ENCODE measurements at places on chromosomes 6 and 20. TPM values are rescaled to one million over a fixed set of nuclear protein-coding genes. Genes with fewer than 3 reads are reported as not detected.

DNA sequence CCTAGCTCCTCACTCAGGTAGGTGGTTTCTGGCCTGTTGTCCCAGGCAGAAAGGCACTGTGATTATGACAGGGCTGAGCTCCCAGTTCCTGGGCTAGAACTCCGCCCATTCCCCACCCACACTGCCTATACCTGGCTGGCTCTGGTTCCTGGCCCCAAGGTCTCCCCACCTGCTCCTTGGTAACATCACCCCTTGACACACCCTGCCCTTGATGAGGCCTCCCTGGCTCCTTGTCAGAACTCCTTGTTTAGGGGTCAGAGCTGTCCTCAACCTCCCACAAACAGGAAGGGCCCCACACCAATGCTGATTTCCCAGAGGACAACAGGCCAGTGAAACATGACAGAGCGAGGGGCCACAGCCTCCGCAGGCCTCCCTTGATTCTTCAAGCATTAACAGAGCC, 15.5 kb upstream of the MYMX start:
- DNase-seq, result no peak

DNA sequence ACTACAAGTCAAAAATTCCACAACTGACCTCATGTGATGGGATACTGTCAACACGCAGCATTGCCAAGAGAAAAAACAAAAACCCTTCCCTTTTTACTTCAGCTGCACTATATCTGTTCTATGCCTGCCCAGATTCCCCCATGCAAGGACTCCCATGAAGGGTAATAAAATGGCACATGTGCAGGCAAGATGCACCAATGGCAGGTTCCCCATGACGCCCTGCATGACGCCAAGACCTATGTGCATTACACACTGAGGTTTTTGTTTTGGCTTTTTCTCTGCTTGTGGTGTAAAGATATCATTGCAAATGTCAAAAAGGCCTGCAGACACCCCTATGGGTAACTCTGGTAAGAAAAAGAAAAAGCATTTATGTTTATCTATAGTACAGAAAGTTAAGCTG, 403.4 kb downstream of the HDGFL1 start:
- no peak for DNase-seq

Gene CTCFL
- total RNA-seq, result not detected

Gene RFX6
- not detected for total RNA-seq

Gene PI16
- total RNA-seq, result not detected

GRCh38 chr6:114445846-114446245, 103.0 kb upstream of the HS3ST5 start:
- no peak for DNase-seq

GRCh38 chr6:42230345-42231321, 13.0 kb upstream of the MRPS10 start:
- no peak for DNase-seq

DNA sequence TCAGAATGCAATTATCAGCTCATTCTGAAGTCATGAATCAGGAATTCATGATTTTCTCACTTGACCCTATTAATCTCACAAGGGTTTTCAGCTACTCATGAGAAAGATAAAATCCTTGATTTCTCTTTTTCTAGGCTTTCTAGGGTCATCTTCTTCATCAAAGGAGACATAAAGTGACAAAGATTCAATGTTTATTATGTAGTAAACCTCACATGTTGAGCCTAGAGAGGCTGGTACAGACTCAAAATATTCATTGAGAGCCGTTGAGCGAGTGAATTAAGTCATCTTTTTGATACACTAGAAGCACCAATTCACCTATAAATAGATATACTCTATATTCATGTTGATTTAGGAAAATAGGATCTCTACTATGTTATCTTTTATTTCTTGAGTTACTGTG, 104.8 kb upstream of the TRAF3IP2 start:
- DNase-seq, result no peak

Gene TDRD6
- not detected for total RNA-seq

Gene DUSP22
- total RNA-seq, result 6.8 TPM

DNA sequence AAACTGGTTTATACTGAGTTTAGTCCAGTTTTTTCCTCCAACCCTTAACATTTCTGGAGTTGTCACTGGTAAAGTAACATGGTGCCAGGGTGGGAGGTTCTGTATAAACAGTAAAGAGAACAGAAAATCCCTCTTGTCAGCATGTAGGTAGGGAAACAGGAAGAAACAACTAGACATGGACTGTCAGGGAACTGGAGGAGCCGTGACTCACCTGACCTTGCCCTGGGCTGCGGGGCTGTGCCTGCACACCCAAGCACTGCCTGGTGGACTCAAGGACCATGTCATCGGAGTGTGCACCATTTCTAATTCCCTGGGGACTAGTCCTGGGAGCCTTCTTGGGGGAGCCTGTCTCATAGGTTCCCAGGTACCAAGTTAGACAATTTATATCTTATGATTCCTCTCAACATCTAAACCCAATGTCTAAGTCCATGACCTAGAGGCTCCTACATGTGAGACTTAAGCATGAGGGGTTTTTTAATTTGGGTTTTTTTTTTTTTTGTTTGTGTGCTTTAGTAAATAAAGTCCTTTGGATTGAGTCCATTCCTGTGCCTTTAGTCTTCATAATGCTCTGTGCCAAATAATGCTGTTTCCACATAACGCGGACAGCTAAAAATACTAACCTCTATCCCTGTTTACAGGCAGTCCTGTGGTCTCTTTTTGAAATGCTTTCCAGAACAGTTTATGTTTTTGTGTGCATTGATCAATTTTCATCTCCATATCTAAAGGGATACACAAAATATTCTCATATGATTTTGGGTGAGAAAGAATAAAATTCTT, 136.9 kb upstream of the SUPT3H start:
- peak; percentile 37 for DNase-seq

DNA sequence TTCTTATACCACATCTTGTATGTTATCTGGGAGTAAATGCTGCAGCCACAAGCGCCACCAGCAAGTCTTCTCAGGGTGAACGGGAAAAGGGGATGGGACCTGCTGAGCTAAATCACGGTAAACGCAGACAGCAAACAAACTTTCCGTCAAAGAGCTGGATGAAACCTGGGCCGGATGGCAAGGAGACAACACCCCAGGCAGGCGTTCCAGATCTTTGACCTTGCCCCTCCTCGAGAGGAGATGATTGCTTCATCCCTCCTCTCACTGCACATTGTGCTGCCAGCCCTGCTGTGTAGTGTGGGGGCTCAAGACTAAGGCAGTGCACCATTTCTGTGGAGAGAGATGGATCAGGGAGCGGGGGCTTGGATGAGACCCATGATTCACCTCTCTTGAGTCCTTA, 9.8 kb downstream of the RAET1E start:
- DNase-seq, result no peak

GRCh38 chr20:1286267-1287024, 20.4 kb downstream of the SNPH start:
- no peak for DNase-seq

DNA sequence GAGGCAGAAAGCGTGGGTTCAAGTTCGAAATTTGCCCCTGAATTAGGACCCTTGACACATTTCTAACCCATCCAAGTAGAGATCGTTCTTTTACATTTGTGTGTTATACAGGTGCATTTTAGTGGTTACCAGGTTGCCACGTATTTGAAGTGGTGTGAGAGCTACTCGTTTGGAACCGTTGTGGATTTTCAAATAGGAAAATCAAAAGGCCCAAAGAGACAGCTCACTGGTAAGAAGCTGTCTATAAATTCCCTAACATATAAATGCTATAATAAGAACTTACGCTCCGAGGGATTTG, 1.6 kb upstream of the REV3L start:
- no peak for DNase-seq

DNA sequence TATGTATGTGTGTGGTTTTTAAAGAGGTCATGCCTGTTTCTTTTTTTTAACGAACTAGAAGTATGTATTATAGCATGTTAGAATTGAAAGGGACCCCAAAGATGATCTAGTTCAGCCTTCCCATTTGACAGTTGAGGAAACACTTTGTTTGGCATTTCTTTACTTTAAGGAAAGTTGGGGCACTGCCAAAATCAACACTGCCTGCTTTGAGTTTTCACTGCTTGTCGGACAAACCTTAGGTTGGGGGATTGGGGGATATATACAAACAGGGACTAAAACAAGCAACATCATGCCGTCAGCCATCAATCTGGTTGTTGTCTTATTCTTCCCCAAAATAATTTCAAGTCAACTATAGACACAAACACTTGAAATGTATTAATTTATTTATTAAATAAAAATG, 14.1 kb upstream of the CALHM6 start:
- DNase-seq, result no peak

- DNase-seq, result no peak
These were observed 30.5 kb downstream of the NFATC2 start for GRCh38 chr20:51511861-51512619.

- DNase-seq, result no peak
These were observed 461.0 kb downstream of the PKHD1 start for GRCh38 chr6:51626391-51626790.

Gene CLDN20
- total RNA-seq, result not detected
